ENCODE measurements at places on chromosomes 6 and 20.

DNA sequence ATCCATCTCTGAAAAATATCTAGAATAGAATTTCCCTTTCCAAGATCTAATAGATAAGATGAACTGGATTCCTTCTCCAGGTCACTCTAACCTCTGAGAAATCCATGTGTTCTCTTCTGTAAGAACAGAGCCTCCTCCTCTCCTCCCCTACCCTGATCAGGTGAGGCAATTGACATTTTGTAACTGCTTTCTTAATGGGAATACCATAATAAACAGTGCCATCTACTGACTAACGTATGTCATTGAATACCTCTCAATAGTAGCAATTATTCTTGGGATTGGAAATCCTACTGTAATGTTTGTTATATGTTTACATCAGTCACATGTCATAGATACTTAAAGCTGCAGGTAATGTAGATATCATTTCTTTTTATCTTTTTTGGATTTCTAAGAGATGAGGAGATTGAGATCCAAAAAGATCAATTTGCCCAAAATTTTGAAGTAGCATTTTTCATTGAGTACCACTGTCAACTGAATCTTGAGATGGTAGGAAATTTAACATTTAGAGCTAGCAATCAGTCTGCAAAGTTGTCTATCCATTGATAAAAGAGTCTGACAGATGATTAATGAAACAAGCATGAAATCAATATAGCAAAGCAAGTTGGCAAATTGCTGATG is 365.8 kb upstream of the HSF2 start:
- no peak overlapping the region for H3K27ac ChIP-seq
- no peaks in the 10 kb centered on the region for H3K36me3 ChIP-seq
- H3K4me3 ChIP-seq: no peak overlapping the region
- no peaks in the 10 kb centered on the region for H3K4me1 ChIP-seq

DNA sequence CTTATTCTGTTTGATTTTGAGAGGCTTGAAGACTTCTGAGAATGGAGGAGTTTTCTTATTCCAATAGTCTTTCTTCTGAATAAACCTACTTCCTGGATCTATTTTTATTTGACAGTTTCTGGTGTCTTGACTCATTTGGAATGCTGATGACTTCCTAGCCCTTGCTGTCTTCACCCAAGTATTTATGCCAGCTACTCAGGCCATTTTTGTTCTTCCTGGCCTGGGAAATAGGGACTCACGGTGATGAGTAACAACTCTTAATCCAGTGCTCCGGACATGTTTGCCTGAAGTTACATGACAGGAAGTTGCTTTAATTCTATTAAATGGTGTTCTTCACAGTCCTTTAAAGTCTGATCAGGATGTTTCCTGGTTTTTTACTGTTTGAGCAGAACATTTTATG is 272.1 kb upstream of the EYS start:
- no peak overlapping the region for H3K4me3 ChIP-seq
- DNase-seq: no peak
- no peaks in the 10 kb centered on the region for H3K36me3 ChIP-seq
- H3K27me3 ChIP-seq: no peaks in the 10 kb centered on the region
- H3K4me1 ChIP-seq: no peaks in the 10 kb centered on the region

- H3K27ac ChIP-seq: no peak overlapping the region
- no peaks in the 10 kb centered on the region for H3K36me3 ChIP-seq
- H3K27me3 ChIP-seq: no peaks in the 10 kb centered on the region
- DNase-seq: no peak
- H3K4me1 ChIP-seq: no peaks in the 10 kb centered on the region
Measured at GRCh38 chr6:109420751-109421150, 19.7 kb downstream of the PPIL6 start.

DNA sequence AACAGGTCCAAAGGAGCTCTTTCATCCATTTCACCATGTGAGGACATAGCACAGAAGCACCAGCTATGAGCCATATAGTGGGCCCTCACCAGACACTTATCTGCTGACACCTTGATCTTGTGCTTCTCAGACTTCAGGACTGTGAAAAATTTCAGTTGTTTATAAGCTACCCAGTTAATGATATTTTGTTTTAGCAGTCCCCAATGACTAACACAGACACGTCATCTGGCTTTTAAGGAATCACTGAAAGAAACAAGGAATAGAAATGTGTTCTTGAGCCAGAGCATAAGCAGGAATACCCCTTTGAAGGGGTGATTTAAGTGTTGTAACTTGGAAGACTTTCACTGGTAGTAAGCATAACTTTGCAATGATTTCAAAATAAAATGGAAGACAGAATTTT is 214.7 kb upstream of the PTCHD4 start:
- no peak overlapping the region for H3K27ac ChIP-seq
- H3K27me3 ChIP-seq: no peaks in the 10 kb centered on the region
- DNase-seq: no peak

GRCh38 chr6:89669002-89669401 is 30.5 kb upstream of the LYRM2 start:
- H3K27me3 ChIP-seq: no peaks in the 10 kb centered on the region
- no peak overlapping the region for H3K27ac ChIP-seq
- H3K36me3 ChIP-seq: peaks cover 31% of the 10 kb centered on the region
- no peaks in the 10 kb centered on the region for H3K4me1 ChIP-seq
- no peak overlapping the region for H3K4me3 ChIP-seq
- no peak for DNase-seq

- no peak for DNase-seq
- H3K4me3 ChIP-seq: no peak overlapping the region
- no peaks in the 10 kb centered on the region for H3K36me3 ChIP-seq
Measured at GRCh38 chr20:2361035-2361593, 19.6 kb upstream of the TGM6 start.

DNA sequence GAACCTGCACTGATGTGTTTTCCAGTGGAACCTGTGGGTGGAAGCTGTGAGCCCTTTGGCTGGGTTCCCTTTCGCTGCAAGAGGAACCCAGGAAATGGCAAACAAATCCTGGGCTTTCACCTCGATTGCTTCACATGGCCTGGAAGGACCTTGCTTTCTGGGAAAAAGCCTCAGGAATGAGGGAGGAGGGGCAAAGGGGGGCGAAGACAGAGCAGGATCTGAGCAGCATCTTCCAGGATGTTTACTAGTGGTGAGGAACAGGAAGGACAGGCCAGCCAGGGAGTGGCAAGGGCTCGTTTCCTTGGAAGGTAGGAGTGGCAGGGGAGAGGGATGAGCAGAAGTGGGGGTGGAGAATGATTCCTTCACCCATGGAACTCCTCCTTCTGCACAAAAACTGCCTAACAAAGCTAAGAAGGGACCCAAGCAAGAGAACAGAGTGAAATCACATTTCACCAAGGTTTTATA is 5.9 kb downstream of the SLC2A10 start:
- no peak for DNase-seq
- H3K27ac ChIP-seq: no peak overlapping the region
- H3K36me3 ChIP-seq: no peaks in the 10 kb centered on the region
- H3K27me3 ChIP-seq: peaks cover 17% of the 10 kb centered on the region
- H3K4me3 ChIP-seq: no peak overlapping the region

GRCh38 chr20:51801823-51802123 is 548 bp downstream of the SALL4 start:
- H3K4me1 ChIP-seq: no peaks in the 10 kb centered on the region
- DNase-seq: no peak
- no peak overlapping the region for H3K27ac ChIP-seq
- peaks cover 37% of the 10 kb centered on the region for H3K27me3 ChIP-seq
- H3K4me3 ChIP-seq: no peak overlapping the region
- H3K36me3 ChIP-seq: no peaks in the 10 kb centered on the region

DNA sequence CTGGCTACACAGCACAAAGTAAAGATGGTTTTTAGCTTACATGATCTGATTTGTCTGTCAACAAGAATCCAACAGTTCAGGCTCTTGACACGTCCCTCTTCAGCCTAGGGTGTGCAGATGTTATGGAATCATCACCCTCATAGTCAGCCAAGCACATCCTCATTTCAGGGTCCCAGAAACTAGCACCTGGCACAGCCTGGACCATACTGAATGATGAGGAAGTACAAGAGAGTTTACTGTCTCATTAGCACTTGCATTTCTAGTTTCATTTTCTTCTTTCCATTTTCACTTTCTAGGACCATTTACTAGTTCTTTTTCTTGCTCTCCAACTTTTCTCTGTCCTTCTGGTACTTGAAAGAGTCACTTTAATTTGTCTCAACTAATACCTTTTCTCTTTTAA is 6.5 kb downstream of the RIPOR2 start:
- no peak overlapping the region for H3K27ac ChIP-seq
- H3K4me3 ChIP-seq: no peak overlapping the region
- no peaks in the 10 kb centered on the region for H3K27me3 ChIP-seq
- no peaks in the 10 kb centered on the region for H3K36me3 ChIP-seq
- no peak for DNase-seq

GRCh38 chr6:53418288-53418687 is 69.5 kb upstream of the ELOVL5 start:
- no peak overlapping the region for H3K27ac ChIP-seq
- no peaks in the 10 kb centered on the region for H3K4me1 ChIP-seq
- H3K27me3 ChIP-seq: no peaks in the 10 kb centered on the region
- no peak for DNase-seq
- H3K36me3 ChIP-seq: no peaks in the 10 kb centered on the region

GRCh38 chr6:53916804-53917463 is 122.1 kb downstream of the LRRC1 start:
- peaks cover 62% of the 10 kb centered on the region for H3K36me3 ChIP-seq
- no peaks in the 10 kb centered on the region for H3K27me3 ChIP-seq
- H3K4me1 ChIP-seq: no peaks in the 10 kb centered on the region
- DNase-seq: no peak
- H3K27ac ChIP-seq: no peak overlapping the region

GRCh38 chr6:56515081-56515905 is 127.4 kb downstream of the DST start:
- H3K36me3 ChIP-seq: peaks cover 8% of the 10 kb centered on the region
- no peaks in the 10 kb centered on the region for H3K4me1 ChIP-seq
- no peaks in the 10 kb centered on the region for H3K27me3 ChIP-seq

DNA sequence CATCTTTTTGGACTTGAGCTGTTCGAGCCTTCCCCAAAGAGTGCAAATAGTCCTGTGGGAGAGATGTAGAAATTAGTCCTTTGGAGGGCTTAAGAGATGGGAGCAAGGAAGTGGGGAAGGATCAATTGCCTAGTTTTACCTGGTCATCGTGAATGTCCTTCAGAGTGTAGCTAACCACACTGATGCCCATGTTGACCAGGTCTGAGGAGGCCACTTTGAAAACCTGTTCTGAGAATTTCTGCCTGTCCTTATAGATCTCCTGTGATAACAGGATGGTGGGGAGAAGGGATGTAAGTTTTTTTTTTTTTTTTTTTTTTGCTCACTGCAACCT is 2.0 kb downstream of the FLOT1 start:
- H3K27ac ChIP-seq: no peak overlapping the region
- peaks cover 28% of the 10 kb centered on the region for H3K36me3 ChIP-seq
- no peak for DNase-seq
- peaks cover 13% of the 10 kb centered on the region for H3K4me1 ChIP-seq

- peaks cover 7% of the 10 kb centered on the region for H3K27me3 ChIP-seq
- H3K27ac ChIP-seq: no peak overlapping the region
- H3K4me3 ChIP-seq: no peak overlapping the region
- H3K4me1 ChIP-seq: no peaks in the 10 kb centered on the region
Measured at GRCh38 chr20:44728801-44729443, 13.8 kb downstream of the CCN5 start.

DNA sequence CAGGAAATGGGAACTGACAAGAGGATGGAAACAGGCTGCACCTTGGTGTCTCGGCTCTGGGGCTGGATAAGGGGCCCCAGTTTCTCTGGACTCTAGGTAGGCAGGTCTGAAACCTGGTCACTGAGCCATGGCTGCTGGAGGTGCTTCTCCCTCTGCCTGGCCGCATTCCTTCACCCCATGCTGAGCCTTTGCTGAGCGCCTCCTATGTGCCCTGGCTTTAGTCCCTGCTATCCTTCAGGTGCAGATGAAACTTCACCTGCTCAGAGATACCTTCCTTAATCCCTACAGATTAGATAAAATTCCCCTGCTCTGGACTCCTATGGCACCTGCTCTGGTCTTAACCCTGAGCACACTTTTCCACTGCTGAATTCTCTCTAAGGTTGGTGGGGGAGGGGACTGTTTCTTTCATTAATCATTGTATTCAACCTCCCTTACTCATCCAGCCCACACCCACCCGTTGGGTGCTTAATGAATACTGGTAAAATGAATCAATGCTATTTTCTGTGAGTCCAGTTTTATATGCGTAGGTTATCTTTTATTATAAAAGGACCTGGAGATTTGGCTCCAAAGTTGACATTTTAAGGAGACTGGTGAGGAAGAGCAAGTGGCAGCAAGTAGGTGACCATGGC is 19.3 kb downstream of the MYLK4 start:
- H3K4me1 ChIP-seq: no peaks in the 10 kb centered on the region
- DNase-seq: no peak
- no peaks in the 10 kb centered on the region for H3K36me3 ChIP-seq
- H3K27me3 ChIP-seq: no peaks in the 10 kb centered on the region
- no peak overlapping the region for H3K4me3 ChIP-seq

DNA sequence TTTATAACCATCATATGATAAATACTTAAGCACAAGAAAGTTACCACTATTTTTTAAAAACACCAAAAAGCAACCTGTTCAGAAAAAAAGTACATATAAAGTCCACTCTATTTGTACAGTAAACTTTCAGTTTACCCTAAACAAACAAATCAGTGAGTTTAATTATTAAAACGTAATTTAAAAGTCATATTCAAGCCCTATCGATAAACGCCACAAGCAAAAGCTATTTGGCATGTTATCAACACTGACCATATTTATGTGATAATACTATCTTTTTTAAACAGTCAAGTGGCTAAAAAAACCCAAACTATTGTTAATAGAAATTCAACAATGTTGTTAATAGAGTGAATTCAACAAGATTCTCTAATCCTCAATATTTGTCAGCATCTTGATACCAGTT is 1.9 kb downstream of the KATNA1 start:
- peaks cover 9% of the 10 kb centered on the region for H3K4me1 ChIP-seq
- no peak for DNase-seq
- no peaks in the 10 kb centered on the region for H3K36me3 ChIP-seq
- H3K27me3 ChIP-seq: peaks cover 5% of the 10 kb centered on the region
- H3K4me3 ChIP-seq: no peak overlapping the region
- H3K27ac ChIP-seq: no peak overlapping the region

DNA sequence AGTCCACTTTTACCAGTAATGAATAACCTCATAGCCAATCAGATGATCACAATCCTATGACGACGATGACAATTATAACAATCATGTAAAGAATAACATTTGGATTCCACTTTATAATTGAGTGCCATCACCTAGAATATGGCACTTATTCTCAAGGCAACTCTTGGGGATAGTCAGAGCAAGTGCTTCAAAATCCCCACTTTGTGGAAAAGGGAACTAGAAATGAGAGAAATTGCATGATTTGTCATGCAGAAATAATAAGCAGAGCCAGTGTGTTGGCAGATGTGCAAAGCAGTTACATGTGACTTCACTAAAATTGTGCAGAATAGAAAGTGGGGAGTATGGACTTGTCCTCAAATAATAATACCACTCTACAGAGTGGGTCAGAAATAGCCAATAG is 41.3 kb downstream of the FRK start:
- no peaks in the 10 kb centered on the region for H3K4me1 ChIP-seq
- H3K4me3 ChIP-seq: no peak overlapping the region
- no peak overlapping the region for H3K27ac ChIP-seq
- no peaks in the 10 kb centered on the region for H3K36me3 ChIP-seq
- DNase-seq: no peak

GRCh38 chr6:136968837-136969236 is 46.7 kb downstream of the SLC35D3 start:
- peaks cover 2% of the 10 kb centered on the region for H3K27me3 ChIP-seq
- H3K36me3 ChIP-seq: no peaks in the 10 kb centered on the region
- no peaks in the 10 kb centered on the region for H3K4me1 ChIP-seq

Data from thymus (tissue), 14 donors.